RKO (cell line): ENCODE measurements at places on chromosomes 3 and 15.
A peak's percentile ranks its signal among the peaks of the same experiment; 100 is the strongest.

DNA sequence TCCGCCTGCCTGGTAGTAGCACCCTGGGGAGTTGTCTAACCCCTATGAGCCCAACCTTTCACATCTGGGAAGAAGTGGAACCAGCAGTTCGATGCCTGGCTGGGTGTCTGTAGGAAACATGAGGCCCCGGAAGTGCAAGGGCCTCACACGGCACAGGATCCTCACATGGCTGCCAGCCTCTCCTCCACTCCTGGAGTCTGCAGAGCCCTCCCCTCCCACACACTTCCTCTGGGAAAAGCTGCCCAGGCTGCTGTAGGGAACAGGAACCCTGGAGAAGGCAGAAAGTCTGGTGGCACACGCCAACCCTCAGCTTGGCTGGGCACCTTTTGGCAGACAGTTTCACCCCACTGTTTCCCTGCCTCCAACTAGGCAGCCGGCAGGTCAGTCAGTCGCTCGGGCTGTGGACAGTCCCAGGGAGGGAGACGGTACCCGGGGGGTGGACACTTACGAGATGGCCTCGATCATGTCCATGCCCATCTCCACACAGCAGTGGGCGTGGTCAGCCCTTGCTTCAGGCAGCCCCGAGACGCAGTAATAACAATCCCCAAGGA lies 118.4 kb downstream of the ADCY5 start:
- DNase-seq: no peak

- no peak for DNase-seq
These were observed 135.1 kb downstream of the KCNMB2 start for GRCh38 chr3:178671377-178671776.

- DNase-seq: no peak
These were observed 304.3 kb upstream of the DPH6 start for GRCh38 chr15:35850284-35850683.

DNA sequence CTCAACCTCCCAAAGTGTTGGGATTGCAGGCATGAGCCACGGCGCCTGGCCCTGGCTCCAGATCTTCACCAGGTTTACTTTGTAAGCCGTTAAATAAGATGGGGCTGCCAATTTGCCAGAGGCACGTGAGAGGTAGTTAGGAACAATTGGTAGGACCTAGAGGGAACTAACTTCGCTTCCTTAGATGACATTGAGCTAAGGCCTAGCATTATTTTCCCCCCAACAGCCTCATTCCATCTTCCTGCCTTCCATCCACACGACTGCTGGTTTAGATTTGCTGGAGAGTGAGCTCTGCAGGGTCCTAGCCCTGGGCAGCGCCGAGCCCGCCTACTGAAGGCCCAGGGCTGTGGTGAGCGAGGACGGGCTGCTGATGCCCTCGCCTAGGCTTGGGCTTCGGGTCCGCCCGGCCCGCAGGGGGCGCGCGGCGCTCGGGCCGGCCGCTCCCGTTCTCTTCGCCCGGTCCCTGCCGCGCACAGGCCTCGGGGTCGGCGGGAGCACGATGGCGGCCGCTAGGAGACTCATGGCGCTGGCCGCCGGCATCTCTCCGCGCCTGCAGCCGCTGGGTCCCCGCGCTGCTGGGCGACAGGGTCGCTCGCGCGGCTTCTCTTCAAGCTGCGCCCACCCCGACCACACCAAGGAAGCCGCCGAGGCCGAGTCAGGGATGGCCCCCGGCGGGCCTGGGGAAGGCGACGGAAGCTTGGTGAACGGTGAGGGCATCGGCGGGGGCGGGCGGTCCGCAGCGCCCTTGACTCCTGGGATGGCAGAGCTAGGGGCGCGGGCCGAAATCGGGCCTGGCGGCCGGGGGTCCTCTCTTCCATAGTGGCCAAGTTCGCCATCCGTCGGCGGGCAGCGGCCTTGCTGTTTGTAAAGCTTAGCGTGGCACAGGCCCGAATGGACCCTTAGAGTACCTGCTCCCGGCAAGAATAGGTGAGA lies 21.9 kb downstream of the DHX30 start:
- DNase-seq: peak; percentile 89

- DNase-seq: no peak
These were observed 33.2 kb downstream of the HDAC11 start for GRCh38 chr3:13513051-13513912.
